ENCODE measurements at places on chromosomes 11 and 22. TPM values are rescaled to one million over a fixed set of nuclear protein-coding genes. Genes with fewer than 3 reads are reported as not detected.

GRCh38 chr22:22787786-22788459 is 99.7 kb upstream of the IGLL5 start:
- peaks cover 41% of the 10 kb centered on the region for H3K4me1 ChIP-seq
- H3K4me3 ChIP-seq = no peak overlapping the region
- DNase-seq = peak; percentile 78
- H3K36me3 ChIP-seq = no peaks in the 10 kb centered on the region

DNA sequence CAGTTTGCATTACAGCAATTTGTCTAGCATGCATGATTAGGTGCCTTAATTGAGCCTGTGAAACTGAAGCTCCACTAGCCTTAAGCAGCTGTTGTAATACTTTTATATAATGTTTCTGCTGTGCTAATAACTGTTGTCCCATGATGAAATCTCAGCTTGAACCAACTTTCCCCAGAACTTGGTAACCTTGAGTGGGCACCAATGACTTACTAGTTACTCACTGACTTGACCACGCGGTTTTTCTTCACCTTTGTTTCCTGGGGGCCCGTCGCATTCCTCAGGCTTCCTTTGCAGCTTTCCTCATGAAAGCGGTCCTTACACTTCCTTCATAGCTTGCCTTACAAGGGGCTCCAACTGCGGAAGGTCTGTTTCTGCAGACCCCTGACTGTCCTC is 11.2 kb upstream of the GLYATL1 start:
- H3K27ac ChIP-seq = no peak overlapping the region
- H3K36me3 ChIP-seq = no peaks in the 10 kb centered on the region
- H3K27me3 ChIP-seq = peaks cover 9% of the 10 kb centered on the region
- no peak overlapping the region for H3K4me3 ChIP-seq

- no peak for DNase-seq
- no peaks in the 10 kb centered on the region for H3K4me1 ChIP-seq
- H3K27me3 ChIP-seq = no peaks in the 10 kb centered on the region
- no peak overlapping the region for H3K4me3 ChIP-seq
- H3K36me3 ChIP-seq = no peaks in the 10 kb centered on the region
Observed at GRCh38 chr11:113417428-113417827, 29.8 kb downstream of the ANKK1 start.

DNA sequence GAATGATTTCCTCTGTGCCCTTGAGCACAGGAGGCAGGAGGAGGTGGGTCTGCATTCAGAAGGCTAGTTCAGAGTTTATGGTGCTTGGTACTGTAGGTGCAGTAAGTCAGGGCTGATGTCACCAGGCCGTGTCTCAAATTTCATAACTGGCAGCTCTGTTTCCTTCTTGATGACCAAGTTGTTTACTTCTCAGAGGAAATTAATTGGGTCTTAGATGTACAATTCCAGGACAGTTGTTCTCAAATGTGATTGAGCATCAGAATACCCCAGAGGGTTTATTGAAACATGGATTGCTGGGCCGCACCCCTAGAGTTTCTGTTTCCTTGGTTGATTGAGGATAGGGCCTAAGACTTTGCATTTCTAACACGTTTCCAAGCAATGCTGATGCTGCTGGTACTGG is 6.2 kb downstream of the AMOTL1 start:
- no peaks in the 10 kb centered on the region for H3K36me3 ChIP-seq
- DNase-seq = no peak
- no peak overlapping the region for H3K4me3 ChIP-seq

DNA sequence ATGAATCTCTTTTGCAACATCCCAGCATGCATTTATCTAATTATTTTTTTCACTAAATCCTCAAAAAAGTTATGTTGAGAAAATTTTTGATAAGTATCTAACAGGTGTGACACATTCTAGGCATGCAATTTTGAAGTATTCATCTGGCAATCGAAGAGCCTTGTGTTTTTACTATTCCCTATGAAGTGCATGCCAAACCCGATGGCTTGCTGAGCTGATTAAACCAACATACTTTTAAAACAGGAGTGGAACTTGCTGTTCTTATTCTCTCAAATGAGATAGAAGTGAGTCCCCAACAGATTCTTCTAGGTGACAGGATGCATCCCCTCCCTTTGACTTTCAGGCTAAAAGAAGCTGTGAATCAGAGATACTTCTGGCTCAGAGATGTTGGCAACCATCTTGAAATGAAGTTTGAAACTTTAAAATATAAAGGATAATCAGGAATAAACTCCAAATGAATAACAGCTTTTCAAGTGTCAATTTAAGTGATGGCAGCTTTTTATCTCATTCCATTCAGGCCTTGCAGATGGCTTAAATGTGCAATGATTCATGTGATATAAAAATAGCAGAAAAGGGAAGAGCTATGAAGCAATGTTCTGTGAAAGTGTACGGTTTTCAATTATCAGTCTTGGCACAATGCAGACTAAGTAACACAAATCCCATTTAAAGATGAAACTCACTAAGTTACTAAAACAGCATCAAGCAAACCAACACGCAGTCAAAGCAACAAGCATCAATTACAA is 67.7 kb downstream of the APOL5 start:
- H3K4me3 ChIP-seq = no peak overlapping the region
- H3K4me1 ChIP-seq = peaks cover 4% of the 10 kb centered on the region
- no peak for DNase-seq
- H3K27ac ChIP-seq = no peak overlapping the region
- peaks cover 2% of the 10 kb centered on the region for H3K27me3 ChIP-seq
- no peaks in the 10 kb centered on the region for H3K36me3 ChIP-seq

DNA sequence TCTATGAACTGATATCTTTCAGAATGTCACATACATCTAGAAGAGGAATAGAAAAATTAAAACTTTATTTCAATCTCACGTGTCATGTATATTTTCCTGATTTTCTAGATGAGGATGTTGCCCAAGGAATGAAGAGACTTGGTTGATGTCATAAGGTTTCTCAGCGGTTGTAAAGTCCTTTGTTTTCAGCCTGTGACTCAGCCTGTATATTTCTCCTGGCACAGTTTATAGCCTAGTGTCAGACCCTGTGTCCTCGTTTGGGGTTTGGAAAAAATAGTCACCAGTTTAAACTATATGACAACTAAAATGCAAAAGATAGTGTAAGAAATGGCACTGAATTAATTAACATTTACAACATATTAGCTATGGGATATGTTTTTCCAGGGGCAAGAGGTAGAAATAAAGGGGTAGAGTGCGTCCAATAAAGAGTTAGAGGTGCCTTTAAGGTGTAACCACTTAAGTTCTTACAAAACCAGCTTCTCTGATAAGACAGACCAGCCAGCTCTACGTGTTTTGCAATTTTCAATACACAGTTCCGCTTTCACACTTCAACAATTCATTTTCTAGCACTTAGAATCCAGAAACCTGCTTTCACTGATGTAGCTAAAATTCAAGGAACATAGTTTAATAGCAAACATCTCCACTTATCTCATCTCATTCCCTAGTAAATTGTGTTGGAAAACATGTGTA is 1432.6 kb upstream of the TENM4 start:
- no peak overlapping the region for H3K27ac ChIP-seq
- H3K36me3 ChIP-seq = no peaks in the 10 kb centered on the region
- H3K27me3 ChIP-seq = no peaks in the 10 kb centered on the region
- H3K4me3 ChIP-seq = no peak overlapping the region
- DNase-seq = no peak

Gene DSCAML1
- 0.02 TPM for total RNA-seq

Gene CCS
- 32.6 TPM for total RNA-seq
